T-helper 2 cell treated with Interferon-gamma antibody and Interleukin-4, amounts not matched to agents 5 μg/mL and 100 μg/mL, for 36 hours (primary cell): ENCODE measurements at places on chromosomes 6 and 20.

GRCh38 chr6:3983778-3984177, 95.2 kb downstream of the FAM217A start:
- DNase-seq: no peak

DNA sequence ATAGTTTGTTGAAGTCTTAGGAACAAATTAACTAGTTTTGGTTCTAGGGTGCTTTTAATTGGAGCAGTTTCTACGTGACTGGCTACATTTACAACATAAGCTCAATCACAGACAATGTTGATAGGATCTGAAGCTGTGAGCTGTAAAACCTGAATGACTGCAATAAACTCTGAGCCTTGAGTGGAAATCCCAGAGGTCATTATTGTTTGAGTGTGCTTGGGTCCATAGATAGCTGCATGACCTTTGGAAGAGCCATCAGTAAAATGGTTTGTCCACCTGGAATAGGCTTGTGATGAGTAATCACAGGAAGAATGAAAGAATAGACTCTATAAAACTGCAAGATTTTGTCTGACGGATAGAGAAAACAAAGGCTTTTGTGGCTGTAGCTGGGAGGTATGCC, 26.7 kb downstream of the HLA-DRB1 start:
- DNase-seq: no peak

DNA sequence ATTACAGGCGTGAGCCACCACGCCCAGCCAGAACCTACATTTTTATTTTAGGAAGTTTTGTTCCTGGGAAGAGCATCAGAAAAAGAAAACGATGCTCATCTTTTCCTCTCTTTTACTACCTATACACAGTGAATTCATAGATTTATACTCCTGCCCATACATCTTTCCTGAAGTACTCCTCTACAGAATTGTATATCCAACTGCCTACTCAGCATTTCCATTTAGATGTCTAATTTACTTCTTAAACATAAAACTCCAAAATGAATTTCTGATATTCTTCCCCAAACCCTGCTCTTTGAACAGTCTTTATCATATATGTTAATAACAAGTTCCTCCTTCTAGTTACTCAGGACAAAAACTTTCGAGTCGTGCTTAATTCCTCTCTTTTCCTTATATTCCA, 39.8 kb upstream of the RSPO3 start:
- DNase-seq: no peak

- no peak for DNase-seq
Measured at GRCh38 chr6:118649918-118650581, 1.3 kb downstream of the CEP85L start.

- DNase-seq: no peak
Measured at GRCh38 chr6:121880831-121881230, 445.4 kb downstream of the GJA1 start.

- DNase-seq: no peak
Measured at GRCh38 chr20:14830466-14830865, 493.1 kb upstream of the FLRT3 start.

DNA sequence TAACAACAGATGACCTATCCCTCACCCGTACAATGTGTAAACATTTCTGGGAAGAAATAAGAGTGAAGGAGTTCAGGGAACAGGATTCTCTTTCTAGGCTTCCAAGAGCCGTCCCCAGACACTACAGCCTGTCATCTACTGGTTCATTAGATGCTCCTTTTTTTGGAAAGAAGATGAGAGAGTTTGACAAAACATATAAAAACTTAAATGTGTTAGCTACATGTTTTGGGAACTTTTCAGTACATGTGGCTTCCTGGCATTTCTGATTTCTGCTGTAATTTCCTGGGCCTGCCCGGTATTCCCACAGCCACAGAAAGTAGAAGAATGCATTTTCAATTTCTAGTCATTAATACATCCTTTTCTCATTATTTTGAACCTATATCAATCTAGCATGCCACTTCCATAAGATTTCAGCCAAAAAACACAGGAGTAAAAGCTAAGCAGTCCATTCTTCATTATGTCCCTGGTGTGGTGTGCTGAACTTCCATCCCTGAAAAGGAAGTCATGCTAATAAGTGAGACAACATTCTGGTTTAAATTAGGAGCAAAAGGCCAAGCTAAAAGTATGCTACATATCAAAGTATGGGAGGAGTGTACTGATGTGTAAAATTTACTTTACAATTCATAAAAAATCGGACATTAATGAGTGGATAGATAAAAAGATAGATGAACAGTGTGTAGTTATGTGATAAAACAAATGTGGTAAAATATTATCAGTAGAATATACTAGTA, 198.2 kb downstream of the WDR27 start:
- DNase-seq: no peak

DNA sequence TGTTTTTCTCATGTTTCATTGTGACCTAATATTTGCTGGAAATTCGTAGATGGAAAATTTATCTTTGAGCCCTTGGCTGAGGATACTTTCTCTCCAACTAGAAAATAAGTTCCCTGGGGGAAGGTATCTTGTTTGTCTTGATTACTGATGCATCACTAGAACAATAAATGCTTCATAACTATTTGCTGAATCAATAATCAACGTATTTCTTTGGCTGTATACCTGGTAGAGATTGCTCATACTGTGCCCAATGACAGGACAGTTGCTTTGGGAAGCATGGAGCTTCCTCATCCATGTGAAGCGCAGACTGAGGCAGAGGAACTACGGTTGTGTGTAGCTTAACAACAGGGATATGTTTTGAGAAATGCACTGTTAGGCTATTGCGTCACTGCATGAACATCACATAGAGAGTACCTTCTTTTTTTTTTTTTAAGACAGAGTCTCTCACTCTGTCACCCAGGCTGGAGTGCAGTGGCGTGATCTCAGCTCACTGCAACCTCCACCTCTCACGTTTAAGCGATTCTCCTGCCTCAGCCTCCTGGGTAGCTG, 34.2 kb upstream of the RPN2 start:
- DNase-seq: no peak

DNA sequence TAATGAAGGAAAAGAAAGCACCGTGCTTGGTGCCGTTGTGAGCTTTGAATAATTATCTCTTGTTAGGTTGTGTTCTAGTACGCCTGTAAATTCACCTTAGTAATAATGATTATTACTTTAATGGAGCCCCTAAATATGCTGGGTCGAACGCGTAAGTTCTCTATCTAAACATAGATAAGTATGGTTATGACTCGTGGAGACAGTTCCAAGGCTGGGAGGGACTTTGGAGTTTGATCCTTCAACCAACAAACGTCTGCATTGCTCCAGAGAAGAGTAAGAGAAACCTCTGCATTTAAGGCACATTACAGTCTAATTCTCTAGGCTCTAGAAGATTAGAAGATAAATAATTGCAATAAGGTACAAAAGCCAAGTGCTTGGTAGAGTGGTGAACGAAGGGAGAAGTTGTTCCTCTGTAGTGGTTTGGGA, 514 bp downstream of the ACOT13 start:
- no peak for DNase-seq

DNA sequence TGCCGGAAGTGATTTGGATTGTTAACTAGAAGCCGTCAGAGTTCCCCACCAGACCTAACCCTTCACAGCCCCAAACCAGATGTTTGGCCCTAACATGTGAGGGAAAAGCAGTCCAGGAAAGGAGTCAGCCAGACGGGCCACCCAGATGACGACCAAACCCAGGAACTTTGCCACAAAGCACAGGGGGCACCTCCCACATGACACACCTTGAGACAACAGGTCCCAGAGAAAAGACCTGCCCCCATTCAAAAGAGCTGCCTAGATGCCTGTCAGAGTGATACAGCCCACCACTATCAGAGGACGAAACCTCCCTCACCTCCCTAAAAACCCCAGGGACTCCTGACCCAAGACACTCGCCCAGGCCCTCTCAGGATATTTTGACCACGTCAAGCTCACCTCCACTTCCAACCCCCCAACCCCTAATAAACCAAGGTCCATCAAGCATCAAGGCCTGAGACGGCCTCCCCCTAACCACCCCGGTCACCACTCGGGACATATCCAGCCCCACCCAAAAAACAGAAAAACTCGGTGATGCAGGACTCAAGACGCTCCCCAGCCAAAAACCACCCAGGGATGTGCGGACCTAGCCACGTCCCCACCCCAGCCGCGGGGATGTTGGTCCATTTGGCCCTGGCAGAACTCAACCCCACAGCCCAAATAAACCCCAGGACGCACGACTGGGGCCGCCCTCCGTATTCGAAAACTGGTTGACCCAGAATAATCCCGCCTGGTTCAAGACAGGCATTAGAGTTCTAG, 662 bp downstream of the ZNF343 start:
- no peak for DNase-seq

- no peak for DNase-seq
Measured at GRCh38 chr6:73964241-73964854, 268.3 kb downstream of the CD109 start.

DNA sequence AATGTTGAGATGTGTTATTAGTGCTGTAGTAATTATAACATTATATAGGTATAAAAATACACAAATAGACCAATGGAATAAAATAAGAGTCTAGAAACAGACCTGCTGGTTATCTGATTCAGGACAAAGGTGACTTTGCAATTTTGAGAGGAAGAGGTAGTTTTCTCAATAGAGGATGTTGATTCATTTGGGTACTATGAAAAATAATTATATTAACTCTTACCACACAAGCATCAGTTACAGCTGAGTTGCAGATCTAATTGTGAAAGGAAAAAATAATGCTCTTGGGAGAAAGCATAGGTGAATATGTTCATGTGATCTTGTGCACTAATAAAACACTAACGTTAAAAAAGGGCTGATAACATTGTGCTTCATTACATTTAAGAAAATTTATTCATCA, 103.0 kb downstream of the BCKDHB start:
- DNase-seq: no peak

DNA sequence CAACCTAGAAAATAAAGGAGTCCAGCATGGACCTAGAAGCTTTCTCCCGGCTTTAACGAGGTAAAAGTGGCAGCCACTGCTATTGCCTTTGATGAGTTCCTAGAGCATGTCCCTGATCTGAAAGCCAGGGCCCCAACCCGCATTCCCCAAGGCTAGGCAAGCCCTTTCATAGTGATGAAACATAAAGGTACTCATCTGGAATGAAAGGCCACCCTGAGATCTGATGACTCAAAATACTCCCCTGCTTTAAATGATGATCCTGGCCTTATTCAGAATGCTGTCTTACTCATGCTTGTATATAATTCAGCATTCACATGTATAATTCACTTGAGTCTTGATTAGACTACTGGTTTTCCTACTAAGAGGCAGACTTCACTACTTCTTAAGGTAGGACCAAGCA, 21.3 kb downstream of the TTPAL start:
- no peak for DNase-seq

DNA sequence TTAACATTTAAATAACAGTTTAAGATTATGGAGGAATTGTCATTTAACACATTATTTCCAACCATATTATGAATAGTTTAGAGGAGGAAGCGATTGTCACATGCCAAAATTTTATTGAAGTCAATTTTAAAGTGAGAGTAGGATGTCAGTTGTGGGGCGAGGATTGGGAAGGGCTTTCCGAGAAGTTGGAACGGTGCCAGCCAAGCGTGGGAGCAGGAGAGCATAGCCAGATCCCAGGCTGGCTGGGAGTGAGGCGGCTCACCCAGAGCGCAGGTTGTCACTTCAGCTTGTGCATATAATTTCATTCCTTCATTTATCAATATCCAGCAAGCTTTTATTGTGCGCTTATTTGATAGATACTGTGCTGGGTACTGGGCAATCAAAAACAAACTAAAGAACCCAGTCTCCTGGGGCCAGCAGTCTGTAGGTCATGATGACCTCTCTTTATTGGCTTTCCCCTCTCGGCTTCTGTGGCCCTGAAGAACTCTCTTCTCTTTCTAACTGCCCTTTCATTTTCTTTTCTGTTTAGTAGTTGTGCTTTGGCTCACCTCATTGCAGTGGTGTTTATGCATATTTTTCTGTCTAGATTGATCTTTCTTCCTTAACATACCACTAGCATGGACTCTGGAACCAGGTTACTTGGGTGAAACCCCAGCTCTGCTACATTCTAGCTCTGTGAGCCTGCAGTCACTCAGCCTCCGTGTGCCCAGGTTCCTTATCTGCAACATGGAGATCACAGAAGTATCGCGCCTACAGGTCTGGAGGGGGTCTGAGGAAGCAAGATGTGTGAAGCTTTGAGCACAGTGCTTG, 6.4 kb downstream of the CEP43 start:
- no peak for DNase-seq

GRCh38 chr6:137387096-137387764, 107.0 kb downstream of the OLIG3 start:
- no peak for DNase-seq

DNA sequence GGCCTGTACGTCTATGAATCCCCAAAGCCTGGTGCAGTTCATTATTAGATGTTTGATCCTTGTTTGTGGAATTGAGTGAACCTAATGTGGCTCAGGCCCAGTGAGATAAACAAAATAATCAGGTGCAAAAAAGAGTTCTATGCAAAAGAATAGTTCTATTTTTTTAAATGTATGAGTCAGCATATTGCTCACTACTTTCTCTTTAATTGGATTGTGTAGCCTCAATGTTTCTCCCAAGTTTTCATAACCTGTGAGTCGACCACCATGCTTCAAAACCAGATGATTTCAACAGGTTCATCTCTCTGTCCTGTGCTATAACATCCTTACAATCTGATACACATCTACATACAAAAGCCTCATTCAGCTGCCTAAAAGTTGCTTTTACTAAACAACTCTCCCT, 116.5 kb upstream of the HDAC2 start:
- DNase-seq: no peak

DNA sequence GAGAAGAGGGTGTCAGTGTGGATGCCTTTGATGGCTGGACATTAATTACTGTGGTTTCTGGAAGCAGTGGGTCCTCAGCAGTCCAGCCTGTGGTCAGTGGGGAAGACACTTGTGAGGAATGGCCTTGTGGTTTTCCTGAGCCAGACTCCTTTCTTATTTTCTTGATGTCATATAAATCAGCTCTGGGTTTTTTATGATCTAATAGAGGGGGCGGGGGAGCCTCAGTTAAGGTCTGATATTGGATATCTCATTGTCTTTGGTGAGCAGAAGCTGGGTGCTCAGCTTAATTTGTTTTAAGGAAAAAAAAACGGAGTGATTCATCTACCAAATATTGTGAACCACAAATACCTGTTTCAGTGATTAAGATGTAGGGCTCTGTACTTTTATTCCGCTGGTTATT, 62.1 kb downstream of the OTOR start:
- no peak for DNase-seq

GRCh38 chr6:14046476-14047068, 71.0 kb upstream of the CD83 start:
- peak; percentile 26 for DNase-seq

DNA sequence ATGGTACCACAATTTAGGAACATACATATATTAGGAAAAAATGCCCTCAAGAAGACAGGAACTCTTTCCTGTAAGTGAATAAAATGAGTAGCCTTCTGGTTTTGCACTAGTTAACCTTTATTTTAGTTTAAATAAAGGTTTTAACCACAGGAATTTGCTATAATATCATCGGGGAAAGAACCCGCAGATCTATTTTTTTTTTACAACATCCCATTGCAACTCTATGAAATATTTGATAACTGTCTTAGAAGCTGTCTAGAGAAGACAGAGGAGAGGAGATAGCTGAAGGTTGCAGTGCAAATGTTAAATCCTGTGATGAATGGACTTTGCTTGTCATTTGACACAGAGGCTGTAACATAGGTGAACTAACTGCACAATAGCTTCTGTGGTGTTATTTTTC, 69.5 kb downstream of the TINAG start:
- DNase-seq: no peak
